IPS DF 6.9 (cell line): ENCODE measurements at places on chromosomes 12 and 14.

GRCh38 chr14:25381498-25381897, 331.6 kb upstream of the STXBP6 start:
- no peaks in the 10 kb centered on the region for H3K4me1 ChIP-seq
- no peak overlapping the region for H3K4me3 ChIP-seq
- H3K27ac ChIP-seq, result no peak overlapping the region
- DNase-seq, result no peak
- H3K27me3 ChIP-seq, result no peaks in the 10 kb centered on the region
- H3K36me3 ChIP-seq, result no peaks in the 10 kb centered on the region

DNA sequence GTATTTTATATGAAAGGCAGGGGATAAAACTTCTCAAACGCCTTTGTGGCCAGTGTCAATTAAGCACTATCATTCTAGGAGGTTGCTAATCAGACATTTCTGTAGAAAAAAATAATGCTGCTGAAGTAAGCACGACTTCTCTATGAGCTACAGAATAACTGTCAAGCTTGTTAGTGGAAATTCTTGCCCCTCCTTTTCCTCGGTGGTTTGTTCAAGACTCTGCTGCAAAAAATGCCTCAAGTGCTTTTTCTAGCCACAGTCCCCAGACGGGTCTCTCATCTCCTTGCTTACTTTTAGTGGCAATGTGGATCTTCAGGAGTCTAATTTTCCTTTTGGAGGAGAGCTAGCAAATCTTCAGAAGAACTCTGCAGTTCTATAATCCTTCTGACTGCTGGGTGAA, 452.0 kb downstream of the FUT8 start:
- no peak for DNase-seq
- H3K36me3 ChIP-seq, result no peaks in the 10 kb centered on the region
- no peaks in the 10 kb centered on the region for H3K4me1 ChIP-seq
- no peak overlapping the region for H3K4me3 ChIP-seq
- H3K27me3 ChIP-seq, result no peaks in the 10 kb centered on the region

- no peaks in the 10 kb centered on the region for H3K36me3 ChIP-seq
- H3K27ac ChIP-seq, result no peak overlapping the region
- no peaks in the 10 kb centered on the region for H3K27me3 ChIP-seq
- H3K4me1 ChIP-seq, result no peaks in the 10 kb centered on the region
Measured at GRCh38 chr14:101813833-101814232, 52.3 kb downstream of the PPP2R5C start.

- peaks cover 5% of the 10 kb centered on the region; the same call in 1 of the 2 replicates for H3K4me1 ChIP-seq
- H3K27ac ChIP-seq, result no peak overlapping the region
- no peaks in the 10 kb centered on the region for H3K36me3 ChIP-seq
- no peak overlapping the region for H3K4me3 ChIP-seq
- no peak for DNase-seq
Measured at GRCh38 chr14:94775871-94776210, 5.9 kb upstream of the GSC start.

- H3K4me3 ChIP-seq, result no peak overlapping the region
- H3K27me3 ChIP-seq, result no peaks in the 10 kb centered on the region
- no peaks in the 10 kb centered on the region for H3K36me3 ChIP-seq
- H3K27ac ChIP-seq, result no peak overlapping the region
Measured at GRCh38 chr12:89160716-89161123, 191.6 kb downstream of the DUSP6 start.

GRCh38 chr12:12899530-12900380, 8.4 kb downstream of the GPRC5A start:
- no peak overlapping the region for H3K4me3 ChIP-seq
- H3K27ac ChIP-seq, result no peak overlapping the region
- H3K27me3 ChIP-seq, result no peaks in the 10 kb centered on the region
- H3K4me1 ChIP-seq, result no peaks in the 10 kb centered on the region

GRCh38 chr12:106255493-106255892, 7.7 kb upstream of the CKAP4 start:
- no peak overlapping the region for H3K4me3 ChIP-seq
- DNase-seq, result no peak
- H3K27ac ChIP-seq, result no peak overlapping the region
- H3K4me1 ChIP-seq, result peaks cover 3% of the 10 kb centered on the region; the same call in 1 of the 2 replicates
- H3K36me3 ChIP-seq, result no peaks in the 10 kb centered on the region
- no peaks in the 10 kb centered on the region for H3K27me3 ChIP-seq

DNA sequence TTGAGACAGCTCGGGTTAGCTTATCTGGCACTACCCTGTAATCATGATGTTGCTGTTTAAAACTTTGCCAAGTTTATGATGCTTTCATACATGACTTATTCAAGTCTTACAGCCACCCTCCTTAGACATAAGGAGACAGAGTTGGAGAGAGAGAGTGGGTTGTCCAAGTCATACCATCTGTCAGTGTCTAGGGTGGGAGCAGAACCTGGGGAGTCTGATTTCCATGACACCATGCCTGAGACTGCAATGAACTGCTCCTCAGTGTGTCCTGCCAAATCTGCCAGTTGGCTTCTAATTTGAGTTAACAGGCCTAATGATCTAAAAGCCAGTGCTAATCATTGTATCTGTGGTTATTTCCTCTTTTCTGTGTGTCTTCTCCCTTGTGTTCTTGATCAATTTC, 43.7 kb upstream of the PHC1 start:
- H3K27ac ChIP-seq, result no peak overlapping the region
- H3K27me3 ChIP-seq, result no peaks in the 10 kb centered on the region
- no peaks in the 10 kb centered on the region for H3K4me1 ChIP-seq
- no peaks in the 10 kb centered on the region; the same call in 1 of the 2 replicates for H3K36me3 ChIP-seq

GRCh38 chr12:48292040-48292439, 58.7 kb downstream of the ZNF641 start:
- no peak for DNase-seq
- H3K36me3 ChIP-seq, result no peaks in the 10 kb centered on the region
- no peak overlapping the region for H3K4me3 ChIP-seq
- H3K27me3 ChIP-seq, result no peaks in the 10 kb centered on the region; the same call in 1 of the 2 replicates
- H3K27ac ChIP-seq, result no peak overlapping the region

DNA sequence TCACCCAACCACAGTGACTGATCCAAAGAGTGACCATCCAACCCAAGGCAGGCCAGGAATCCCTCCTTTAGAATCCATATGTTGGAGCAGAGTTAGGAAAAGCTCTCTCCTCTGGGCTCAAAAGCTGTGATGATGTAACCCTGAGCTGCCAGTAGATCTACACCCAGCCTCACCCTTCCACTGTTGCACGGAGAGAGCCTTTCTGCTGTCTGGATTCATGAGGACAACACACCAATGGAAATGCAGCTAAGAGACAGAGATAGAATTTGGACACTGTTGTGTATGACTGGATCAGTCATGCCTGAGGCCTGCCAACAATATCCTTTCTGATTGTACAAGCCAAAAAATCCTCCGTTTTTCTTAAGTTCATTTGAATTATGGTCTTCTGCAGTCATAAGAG, 4.4 kb upstream of the OR6J1 start:
- no peaks in the 10 kb centered on the region for H3K27me3 ChIP-seq
- H3K4me1 ChIP-seq, result no peaks in the 10 kb centered on the region
- H3K4me3 ChIP-seq, result no peak overlapping the region
- no peaks in the 10 kb centered on the region for H3K36me3 ChIP-seq

DNA sequence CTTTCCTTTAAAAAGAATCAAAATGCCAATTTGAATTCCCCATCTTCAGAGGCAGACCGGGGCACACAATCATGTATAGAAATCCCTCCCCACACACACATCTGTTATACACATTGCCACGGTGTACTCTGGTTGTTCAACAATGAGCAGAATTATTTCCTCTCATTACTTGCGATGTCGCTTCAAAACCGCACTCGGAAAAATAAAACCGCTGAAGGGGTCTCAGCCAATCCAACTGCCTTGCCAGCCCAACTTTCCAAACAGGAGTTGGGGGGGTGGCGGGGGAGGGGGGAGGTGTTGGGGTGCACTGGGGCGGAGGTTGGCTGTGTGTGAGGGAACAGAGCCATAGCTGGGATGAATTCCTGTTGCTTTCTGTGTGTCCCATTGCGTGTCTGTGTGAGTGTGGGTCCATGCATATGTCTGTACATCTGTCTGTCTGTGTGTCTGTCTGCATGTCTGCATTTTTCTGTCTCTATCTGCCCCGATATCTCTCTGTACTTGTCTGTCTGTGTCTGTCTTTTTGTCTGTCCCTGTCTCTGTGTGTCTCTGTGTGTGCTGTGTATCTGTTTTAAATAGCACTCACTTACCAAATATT, 163.6 kb upstream of the TBX3 start:
- H3K4me3 ChIP-seq, result no peak overlapping the region
- DNase-seq, result no peak
- H3K36me3 ChIP-seq, result no peaks in the 10 kb centered on the region
- H3K27me3 ChIP-seq, result no peaks in the 10 kb centered on the region

- no peak overlapping the region for H3K27ac ChIP-seq
- H3K4me3 ChIP-seq, result no peak overlapping the region
- DNase-seq, result no peak
- H3K4me1 ChIP-seq, result 0 out of 2 replicates have a peak, but pooled peaks cover 1% of the 10 kb centered on the region
Measured at GRCh38 chr14:89000007-89000942, 175.8 kb downstream of the TTC8 start.

- H3K36me3 ChIP-seq, result no peaks in the 10 kb centered on the region
- no peak overlapping the region for H3K27ac ChIP-seq
- H3K4me1 ChIP-seq, result no peaks in the 10 kb centered on the region
- no peak for DNase-seq
- H3K4me3 ChIP-seq, result no peak overlapping the region
- H3K27me3 ChIP-seq, result no peaks in the 10 kb centered on the region
Measured at GRCh38 chr14:58794993-58795762, 157.4 kb downstream of the DACT1 start.

- no peaks in the 10 kb centered on the region for H3K36me3 ChIP-seq
- DNase-seq, result no peak
- H3K27me3 ChIP-seq, result no peaks in the 10 kb centered on the region
- H3K4me1 ChIP-seq, result no peaks in the 10 kb centered on the region
- H3K27ac ChIP-seq, result no peak overlapping the region
- H3K4me3 ChIP-seq, result no peak overlapping the region
Measured at GRCh38 chr12:86411710-86412109, 155.5 kb upstream of the MGAT4C start.

DNA sequence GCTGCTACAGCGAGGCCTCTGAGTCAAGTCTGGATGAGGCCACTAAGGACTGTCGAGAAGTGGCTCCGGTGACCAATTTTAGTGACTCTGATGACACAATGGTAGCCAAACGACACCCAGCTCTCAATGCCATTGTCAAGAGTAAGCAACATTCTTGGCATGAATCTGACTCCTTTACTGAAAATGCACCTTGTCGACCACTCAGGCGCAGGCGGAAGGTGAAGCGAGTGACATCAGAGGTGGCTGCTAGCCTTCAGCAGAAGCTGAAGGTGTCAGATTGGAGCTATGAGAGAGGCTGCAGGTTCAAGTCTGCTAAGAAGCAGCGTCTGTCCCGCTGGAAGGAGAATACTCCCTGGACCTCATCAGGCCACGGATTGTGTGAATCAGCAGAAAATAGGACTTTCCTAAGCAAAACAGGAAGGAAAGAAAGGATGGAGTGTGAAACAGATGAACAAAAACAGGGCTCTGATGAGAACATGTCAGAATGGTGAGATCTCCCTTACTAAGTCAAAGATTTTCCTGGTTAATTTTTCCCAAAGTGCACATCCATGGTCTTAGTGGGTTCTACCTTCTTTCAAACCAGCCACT, 2.9 kb downstream of the GPATCH2L start:
- no peak for DNase-seq
- no peaks in the 10 kb centered on the region for H3K27me3 ChIP-seq
- H3K27ac ChIP-seq, result no peak overlapping the region
- H3K36me3 ChIP-seq, result peaks cover 7% of the 10 kb centered on the region; the same call in 1 of the 2 replicates
- H3K4me1 ChIP-seq, result no peaks in the 10 kb centered on the region
- H3K4me3 ChIP-seq, result no peak overlapping the region

DNA sequence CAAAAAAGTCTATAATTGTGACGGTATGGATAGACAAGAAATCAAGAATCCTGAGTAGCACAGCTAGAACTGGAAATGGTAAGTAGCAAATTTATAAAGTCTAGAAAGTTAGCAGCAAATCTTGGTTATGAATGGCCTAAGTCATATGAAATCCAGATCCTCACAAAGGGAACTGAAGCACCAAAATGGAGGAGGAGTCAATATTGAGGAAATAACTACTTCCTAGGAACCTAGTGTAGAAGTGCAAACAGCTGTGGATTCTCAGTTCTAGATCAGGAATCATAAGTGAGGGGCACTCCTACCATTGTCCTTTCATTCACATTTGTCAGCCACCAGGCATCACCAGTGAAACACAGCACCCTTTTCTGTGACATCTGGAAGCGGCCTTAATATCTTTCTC, 202.2 kb upstream of the DCN start:
- DNase-seq, result no peak
- no peaks in the 10 kb centered on the region for H3K27me3 ChIP-seq
- no peak overlapping the region for H3K27ac ChIP-seq

DNA sequence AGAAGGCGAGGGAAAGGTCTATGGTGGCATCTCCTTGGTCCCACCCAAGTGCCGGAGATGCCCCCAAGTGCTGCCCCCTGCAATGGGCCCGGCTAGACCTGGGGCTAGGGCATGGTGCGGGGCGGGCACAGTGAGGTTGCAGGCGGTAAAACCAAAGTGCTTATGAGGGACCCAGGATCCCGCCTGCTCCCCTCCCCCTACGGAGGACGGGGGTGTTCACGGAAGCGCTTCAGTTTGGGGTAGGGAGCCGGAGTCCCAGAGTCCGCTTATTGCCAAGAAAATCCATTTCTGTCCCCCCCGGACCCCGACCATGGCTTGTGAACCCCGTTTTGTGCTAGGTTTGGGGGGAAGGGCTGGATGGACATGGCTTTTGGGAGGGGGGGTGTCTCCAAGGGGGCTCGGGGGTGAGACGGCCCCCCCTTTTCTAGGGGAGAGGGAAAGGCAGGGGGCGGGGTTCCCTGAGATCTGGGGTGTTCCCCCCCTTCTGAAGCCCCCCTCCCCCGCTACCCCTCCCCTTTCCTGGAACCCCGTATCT, 5.4 kb upstream of the GPR84 start:
- peaks cover 2% of the 10 kb centered on the region; the same call in 1 of the 2 replicates for H3K27me3 ChIP-seq
- 0 out of 2 replicates have a peak, but pooled peaks cover 4% of the 10 kb centered on the region for H3K36me3 ChIP-seq
- peak overlapping the region; percentile 12; the same call in 1 of the 2 replicates for H3K4me3 ChIP-seq

- no peak overlapping the region for H3K27ac ChIP-seq
- H3K27me3 ChIP-seq, result no peaks in the 10 kb centered on the region
- H3K4me3 ChIP-seq, result no peak overlapping the region
- H3K4me1 ChIP-seq, result no peaks in the 10 kb centered on the region
Measured at GRCh38 chr12:67818459-67818903, 169.9 kb downstream of the DYRK2 start.

- H3K4me1 ChIP-seq, result no peaks in the 10 kb centered on the region
- H3K36me3 ChIP-seq, result no peaks in the 10 kb centered on the region
- no peak overlapping the region for H3K27ac ChIP-seq
- no peak for DNase-seq
- H3K4me3 ChIP-seq, result no peak overlapping the region
- H3K27me3 ChIP-seq, result no peaks in the 10 kb centered on the region
Measured at GRCh38 chr14:97329701-97330100, 532.5 kb downstream of the VRK1 start.

- 0 out of 2 replicates have a peak, but pooled peaks cover 2% of the 10 kb centered on the region for H3K4me1 ChIP-seq
- H3K27me3 ChIP-seq, result no peaks in the 10 kb centered on the region
- no peaks in the 10 kb centered on the region for H3K36me3 ChIP-seq
- no peak overlapping the region for H3K4me3 ChIP-seq
- no peak overlapping the region for H3K27ac ChIP-seq
Measured at GRCh38 chr14:54727929-54728328, 161.0 kb downstream of the SAMD4A start.
